ENCODE measurements at places on chromosomes 4 and X. TPM values are rescaled to one million over a fixed set of nuclear protein-coding genes. Genes with fewer than 3 reads are reported as not detected.

The MAGEB17 gene
- polyA plus RNA-seq: not detected

The HAND2 gene
- not detected for polyA plus RNA-seq

The PABPC4L gene
- not detected for polyA plus RNA-seq

The CFAP47 gene
- polyA plus RNA-seq: not detected

The ZDHHC15 gene
- polyA plus RNA-seq: not detected

The RRH gene
- polyA plus RNA-seq: not detected

The TCEAL5 gene
- not detected for polyA plus RNA-seq

The NUP62CL gene
- polyA plus RNA-seq: 1.8 TPM

The DCAF4L1 gene
- polyA plus RNA-seq: not detected
